ENCODE measurements at places on chromosomes 5 and 9.

GRCh38 chr5:76867827-76868693, 18.2 kb downstream of the S100Z start:
- peak; percentile 63 for DNase-seq

GRCh38 chr9:76921165-76921564, 15.3 kb upstream of the PRUNE2 start:
- DNase-seq, result no peak

- DNase-seq, result no peak
These were observed 23.5 kb downstream of the DAB2IP start for GRCh38 chr9:121674952-121675351.

GRCh38 chr9:95373069-95373681, 55.7 kb upstream of the FANCC start:
- no peak for DNase-seq

- no peak for DNase-seq
These were observed 165.8 kb upstream of the CDH6 start for GRCh38 chr5:31027721-31028120.

DNA sequence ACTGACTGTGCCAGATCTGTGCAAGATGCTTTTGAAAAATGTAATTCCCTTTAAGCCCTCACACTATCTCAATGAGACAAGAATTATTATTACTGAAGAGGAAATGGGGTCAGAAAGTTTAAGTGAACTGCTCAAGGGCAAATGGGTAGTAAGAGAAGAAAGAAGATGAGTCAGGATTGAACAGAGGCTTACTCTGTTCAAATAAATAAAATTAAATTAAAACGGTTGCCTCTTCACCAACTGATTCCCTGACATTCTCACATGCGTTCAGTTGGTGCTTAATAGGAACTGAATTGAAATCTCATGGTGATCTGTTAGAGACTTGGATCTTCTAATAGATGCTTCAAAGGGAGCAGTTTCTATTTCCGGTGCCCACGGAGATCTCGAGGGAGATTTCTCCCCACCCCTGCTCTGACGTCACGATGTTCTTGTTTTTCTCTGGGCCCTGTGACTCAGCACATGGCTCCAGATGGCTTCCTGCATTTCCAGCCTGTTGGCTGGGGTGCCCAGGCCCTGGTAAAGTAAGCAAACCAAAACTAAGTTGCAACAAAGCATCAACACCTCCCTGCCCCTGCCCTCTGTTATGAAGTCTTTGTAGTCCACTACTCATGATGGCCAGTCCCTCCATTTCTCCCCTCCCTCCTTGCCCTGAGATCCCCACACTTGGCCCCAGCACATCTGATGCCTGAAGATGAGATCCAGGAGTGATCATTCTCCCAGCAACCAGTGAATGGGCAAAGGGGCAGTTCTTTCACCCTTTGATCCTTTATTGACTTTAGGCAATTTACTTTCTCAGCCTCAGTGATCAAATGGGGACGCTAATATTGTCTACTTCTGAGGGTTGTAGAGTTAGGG, 106.1 kb upstream of the CPEB4 start:
- DNase-seq, result peak; percentile 75

- no peak for DNase-seq
These were observed 7.6 kb downstream of the PAM start for GRCh38 chr5:102762562-102763227.

GRCh38 chr9:84893419-84894128, 224.0 kb downstream of the NTRK2 start:
- no peak for DNase-seq

DNA sequence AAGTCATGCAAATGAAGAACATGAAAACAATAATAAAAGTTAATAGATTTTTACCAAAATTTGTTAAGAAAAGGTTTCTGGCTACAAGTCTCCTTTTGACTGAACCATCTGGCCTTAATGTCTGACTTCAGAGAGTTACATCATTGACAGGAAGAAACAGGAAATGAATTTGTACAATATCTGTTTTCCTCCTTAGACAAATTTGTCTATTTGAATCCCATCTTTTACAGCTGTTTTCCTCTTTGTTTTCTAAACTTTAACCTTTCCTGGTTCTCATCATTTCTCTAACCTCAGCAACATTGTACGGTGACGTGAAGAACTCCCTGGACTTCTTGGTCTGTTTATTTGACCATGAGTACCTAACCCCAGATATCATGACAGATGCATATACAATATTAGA, 567.5 kb upstream of the RIOK2 start:
- no peak for DNase-seq

GRCh38 chr9:36623280-36623679, 50.6 kb downstream of the MELK start:
- no peak for DNase-seq

GRCh38 chr5:106202035-106202434, 1468.7 kb downstream of the EFNA5 start:
- DNase-seq, result no peak

DNA sequence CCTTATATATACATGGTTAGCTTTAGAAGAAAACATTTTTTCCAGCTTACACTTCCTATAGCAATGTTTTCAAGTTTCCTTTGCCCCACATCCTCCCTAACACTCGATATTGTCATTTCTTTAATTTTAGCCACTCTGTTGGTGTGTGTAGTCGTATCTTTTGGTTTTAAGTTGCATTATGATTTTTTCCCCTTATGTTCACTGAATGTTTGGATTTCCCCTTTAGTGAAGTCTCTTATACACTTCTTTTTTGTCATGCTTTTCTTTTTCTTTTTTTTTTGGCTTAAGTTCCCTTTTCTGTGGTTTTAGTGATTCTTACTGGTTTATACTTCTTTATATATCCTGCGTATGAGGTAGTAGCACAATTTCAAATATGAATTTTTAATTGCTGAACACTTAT, 58.8 kb downstream of the KDM4C start:
- no peak for DNase-seq

DNA sequence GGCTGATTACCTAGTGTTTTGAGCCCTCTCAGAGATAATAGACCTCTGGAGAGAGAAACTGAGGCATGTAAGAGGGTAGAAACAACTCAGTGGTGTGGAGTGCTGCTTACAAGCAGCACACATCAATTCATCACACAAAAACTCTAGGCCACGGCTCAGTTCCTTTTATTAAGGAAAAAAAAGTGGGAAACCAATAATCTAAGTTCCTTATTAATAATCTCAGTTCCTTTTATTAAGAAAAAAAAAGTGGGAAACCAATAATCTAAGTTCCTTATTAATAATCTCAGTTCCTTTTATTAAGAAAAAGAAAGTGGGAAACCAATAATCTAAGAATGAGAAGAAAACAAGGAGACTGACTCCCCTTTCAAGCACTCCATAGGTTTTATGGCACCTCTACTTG, 28.0 kb downstream of the TXNDC8 start:
- DNase-seq, result no peak

DNA sequence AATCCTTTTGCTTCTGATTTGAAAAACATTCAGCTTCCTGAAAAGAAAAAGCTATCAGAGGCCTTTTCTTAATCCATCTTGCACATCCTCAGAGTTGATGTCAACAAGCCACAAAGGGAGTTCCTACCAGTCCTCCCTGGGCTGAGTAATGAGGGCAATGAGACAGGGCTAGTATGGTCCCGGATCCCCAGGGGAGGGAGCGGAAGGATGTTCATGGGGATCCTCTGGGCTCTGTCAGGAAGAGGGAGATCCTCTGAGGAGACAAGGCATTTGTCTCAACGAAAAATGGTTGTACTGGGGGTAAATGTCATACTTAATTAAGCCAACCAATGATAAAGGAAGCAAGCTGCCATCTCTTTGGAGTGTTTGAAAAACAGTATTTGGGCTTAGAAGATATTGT, 195.3 kb downstream of the DTWD2 start:
- DNase-seq, result no peak

- no peak for DNase-seq
These were observed 71.4 kb upstream of the FBXW11 start for GRCh38 chr5:172077664-172078425.

DNA sequence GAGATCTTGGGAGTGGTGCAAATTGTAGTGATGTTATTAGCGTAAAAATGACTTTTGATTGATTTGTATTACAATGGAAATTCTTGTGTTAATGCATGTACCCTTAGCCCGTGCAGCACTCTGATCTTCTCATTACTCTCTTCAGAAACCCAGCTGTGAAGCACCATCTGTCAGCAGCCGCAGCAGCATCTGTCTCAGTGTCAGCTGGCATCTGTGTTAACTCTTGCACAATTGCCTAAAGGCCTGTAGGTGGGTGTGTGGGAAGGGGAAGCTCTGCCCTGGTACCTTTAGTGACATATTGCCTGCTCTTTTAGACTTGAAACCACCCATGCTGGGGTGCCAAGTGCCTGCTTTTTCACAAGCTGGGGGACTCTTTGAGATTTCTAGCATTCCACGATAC, 101.3 kb downstream of the FBXL7 start:
- DNase-seq, result no peak

DNA sequence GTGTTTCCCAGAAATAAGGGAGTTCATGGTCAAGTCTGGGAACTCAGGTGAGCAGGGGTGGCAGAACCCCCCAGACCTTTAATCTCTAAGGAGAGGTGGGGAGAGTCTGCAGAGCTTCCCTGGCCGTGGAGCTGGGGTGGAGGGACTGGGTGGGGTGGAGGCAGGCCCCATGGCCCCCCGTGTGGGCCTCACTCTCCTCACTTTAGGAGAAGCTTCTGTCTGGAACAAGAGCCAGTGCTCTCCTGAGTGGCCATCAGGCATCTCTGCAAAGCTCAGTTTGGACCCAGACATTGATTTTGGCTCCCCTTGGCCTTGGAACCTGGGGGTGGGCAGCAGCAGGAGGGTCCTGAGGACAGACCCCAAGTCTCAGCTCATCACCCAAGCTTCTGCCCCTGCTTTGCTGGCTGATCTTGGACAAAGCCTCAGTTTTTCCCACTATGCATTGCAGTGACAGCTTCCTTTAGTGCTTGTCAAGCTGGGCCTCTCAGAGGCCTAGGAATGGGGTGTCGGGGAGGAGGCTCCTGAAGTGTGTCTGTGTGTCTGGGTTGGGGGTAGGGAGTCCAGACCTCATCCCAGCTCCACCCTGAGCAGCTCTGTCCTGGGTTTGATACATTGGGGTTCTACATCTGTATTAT, 3.5 kb upstream of the GBGT1 start:
- peak; percentile 14 for DNase-seq

GRCh38 chr5:3899093-3899492, 303.5 kb downstream of the IRX1 start:
- no peak for DNase-seq

DNA sequence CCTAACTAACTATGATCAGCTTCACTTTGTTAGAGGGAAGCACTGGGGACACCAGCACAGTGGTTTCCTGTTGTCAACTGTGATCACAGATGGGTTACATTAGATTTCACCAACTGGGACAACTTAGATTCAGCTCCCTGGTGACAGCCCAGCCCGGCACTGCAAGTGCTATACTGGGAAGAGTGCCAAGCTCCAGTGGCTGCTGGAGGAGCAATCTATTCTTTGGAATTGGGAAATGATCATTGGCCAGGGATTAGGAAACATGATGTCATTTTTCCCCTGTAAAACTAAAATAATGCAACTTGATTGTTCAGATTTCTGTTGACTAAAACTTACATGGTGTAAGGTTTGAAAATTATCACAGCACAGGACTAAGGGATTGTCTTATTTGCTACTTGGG, 33.2 kb downstream of the PTGR1 start:
- peak; percentile 34 for DNase-seq

- DNase-seq, result no peak
These were observed 79.3 kb downstream of the TLE1 start for GRCh38 chr9:81609782-81610739.

GRCh38 chr9:109477258-109478050, 20.7 kb downstream of the PTPN3 start:
- DNase-seq, result no peak

GRCh38 chr5:180439911-180440769, 54.0 kb upstream of the CNOT6 start:
- no peak for DNase-seq

- no peak for DNase-seq
These were observed 28.1 kb downstream of the ADGRD2 start for GRCh38 chr9:124478354-124478753.

- DNase-seq, result no peak
These were observed 79.4 kb downstream of the FAM114A2 start for GRCh38 chr5:153959134-153959957.

GRCh38 chr5:10592601-10593000, 28.7 kb downstream of the ANKRD33B start:
- no peak for DNase-seq

GRCh38 chr5:73314395-73315257, 134.0 kb downstream of the FOXD1 start:
- no peak for DNase-seq

- DNase-seq, result peak; percentile 86
These were observed 299.4 kb downstream of the ZSWIM6 start for GRCh38 chr5:61631438-61631941.

GRCh38 chr9:134158242-134158641, 6.1 kb downstream of the RNU6ATAC start:
- DNase-seq, result no peak

GRCh38 chr5:137782055-137782454, 27.9 kb upstream of the HNRNPA0 start:
- DNase-seq, result no peak

DNA sequence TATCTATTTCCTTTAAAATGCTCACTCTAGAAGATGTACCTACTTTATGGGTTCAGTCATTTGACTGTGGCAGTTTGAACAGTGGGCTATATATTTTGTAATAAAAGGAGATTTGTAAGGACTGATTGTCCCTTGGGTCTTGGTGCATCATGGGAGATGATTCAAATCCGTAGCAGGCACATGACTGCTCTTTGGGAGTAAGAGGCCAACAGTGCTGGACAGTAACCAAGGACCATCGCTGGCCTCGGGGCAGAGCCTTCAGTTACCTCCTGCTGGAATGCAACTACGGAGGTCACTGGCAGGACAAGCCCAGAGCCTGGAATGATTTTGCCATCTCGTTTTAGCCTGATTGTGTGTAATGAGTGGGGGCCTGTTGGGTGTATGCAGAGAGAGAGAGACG, 7.0 kb upstream of the MAMDC2 start:
- no peak for DNase-seq

DNA sequence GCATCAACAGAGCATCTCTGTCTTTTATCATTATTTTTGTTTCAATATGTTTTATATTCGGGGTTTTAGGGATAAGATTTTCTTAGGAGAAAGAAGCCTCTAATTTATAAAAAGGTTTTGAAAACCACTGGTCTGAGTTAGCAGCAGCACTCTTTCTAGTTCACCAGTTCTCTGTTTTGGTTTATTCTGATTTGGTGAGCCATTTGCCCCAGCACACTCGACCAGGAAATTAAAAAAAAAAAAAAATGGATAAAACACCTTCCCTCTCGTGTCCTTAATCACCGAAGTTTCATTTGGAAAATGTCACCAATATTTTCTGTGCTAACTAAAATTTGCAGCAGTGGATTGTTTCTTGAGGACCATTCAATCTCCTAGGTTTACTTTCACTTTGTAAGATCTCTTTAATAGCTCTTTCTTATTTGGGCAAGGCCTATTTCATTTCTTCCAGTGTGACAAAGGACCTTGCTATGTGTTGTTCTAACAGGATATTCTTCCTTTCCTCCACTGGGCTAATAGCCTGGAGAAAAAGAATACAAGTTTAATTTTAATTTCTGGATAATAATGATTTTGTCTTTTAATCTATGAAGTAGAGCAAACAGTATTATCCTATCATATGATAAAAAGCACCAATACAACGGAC, 57.8 kb upstream of the ANXA1 start:
- no peak for DNase-seq
